ENCODE measurements at places on chromosomes 6 and 20. TPM values are rescaled to one million over a fixed set of nuclear protein-coding genes. Genes with fewer than 3 reads are reported as not detected.

The DEFB125 gene
- total RNA-seq, result not detected

The ZNF512B gene
- total RNA-seq, result 7.6 TPM

The BPIFB2 gene
- not detected for total RNA-seq

The KHDC1L gene
- total RNA-seq, result not detected

The NOX3 gene
- not detected for total RNA-seq

The ZC2HC1B gene
- not detected for total RNA-seq

Measured in smooth muscle cell of trachea (primary cell).